H54 (cell line): ENCODE measurements at places on chromosomes 7 and 10.

GRCh38 chr7:54961391-54961790 lies 57.4 kb upstream of the EGFR start:
- DNase-seq, result no peak

DNA sequence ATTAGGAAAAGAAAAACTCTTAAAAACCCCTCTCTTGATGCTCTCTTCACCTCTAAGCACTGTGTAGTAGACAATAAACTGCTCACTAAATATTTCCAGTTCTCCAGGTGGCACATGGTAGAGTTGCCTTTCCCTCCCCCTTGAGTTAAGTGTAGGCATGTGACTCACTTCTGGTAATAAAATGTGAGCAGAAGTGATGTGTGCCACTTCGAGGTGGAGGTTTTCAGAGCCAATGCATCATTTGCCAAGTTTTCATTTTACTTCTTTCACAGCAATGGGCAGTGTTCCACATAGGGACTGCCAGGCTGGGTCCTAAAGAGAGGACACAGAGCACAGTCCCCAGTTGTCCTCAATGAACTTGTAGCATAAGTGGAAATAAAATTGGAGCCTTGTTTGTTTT lies 131.6 kb upstream of the NPY start:
- DNase-seq, result no peak

- no peak for DNase-seq
Measured at GRCh38 chr10:97590082-97590747, 694 bp downstream of the C10orf62 start.

GRCh38 chr7:135672560-135673359 lies 10.4 kb downstream of the STMP1 start:
- DNase-seq, result no peak

- DNase-seq, result no peak
Measured at GRCh38 chr7:140364819-140365218, 33.5 kb downstream of the SLC37A3 start.

DNA sequence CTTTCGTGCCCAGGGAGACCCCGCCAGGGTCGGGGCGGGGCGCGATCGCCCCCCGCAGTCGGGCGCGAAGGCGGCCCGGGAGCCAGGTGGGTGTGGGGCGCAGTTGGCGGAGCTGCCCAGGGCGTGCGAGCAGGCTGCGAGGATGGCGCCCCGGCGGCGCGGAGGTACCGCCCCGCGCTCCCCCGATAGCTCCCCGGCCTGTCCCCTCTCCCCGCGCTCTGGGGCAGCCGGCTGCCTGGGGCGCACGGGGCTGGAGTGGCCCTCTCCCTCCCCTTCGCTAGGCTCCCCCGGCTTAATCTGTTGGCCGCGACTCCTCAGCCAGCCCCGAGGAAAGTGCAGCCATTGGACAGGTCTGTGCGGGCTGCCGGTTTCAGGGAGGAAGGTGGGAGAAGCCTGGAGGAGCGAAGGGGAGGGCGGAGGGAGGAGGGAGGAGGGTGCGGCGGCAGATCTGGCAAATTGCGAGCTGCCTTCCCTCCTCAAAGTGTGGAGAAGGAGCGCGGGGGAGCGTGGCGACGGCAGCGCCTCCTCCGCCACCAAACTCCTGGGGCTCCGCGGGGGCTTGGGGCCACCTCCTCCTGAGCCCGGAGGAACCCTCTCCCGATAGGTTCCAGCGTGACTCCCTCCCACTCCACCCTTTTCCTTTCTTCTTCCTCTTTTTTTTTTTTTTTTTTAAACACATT lies 361 bp upstream of the PLXDC2 start:
- peak; percentile 17 for DNase-seq

- no peak for DNase-seq
Measured at GRCh38 chr10:50326757-50327701, 75.7 kb upstream of the ASAH2 start.

GRCh38 chr7:133255486-133255885 lies 2.6 kb downstream of the EXOC4 start:
- DNase-seq, result no peak

DNA sequence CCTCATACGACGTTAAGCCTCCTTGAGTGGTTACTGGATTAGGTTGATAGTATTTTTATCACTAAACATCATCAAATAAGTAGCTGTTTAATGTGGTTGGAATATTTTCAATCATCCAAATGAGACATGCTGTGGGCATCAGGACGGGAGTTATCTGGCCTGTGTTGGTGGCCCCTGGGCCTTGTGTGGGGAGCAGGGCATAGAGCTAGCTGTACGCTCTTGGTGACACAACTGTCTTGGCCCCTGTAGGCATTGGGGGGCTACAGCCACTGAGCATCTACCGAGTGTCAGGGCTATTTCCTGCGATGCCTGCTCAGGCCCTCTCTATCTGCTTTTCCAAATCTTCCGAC lies 28.3 kb downstream of the BAG3 start:
- DNase-seq, result no peak

- no peak for DNase-seq
Measured at GRCh38 chr7:157306846-157307838, 29.7 kb upstream of the DNAJB6 start.

DNA sequence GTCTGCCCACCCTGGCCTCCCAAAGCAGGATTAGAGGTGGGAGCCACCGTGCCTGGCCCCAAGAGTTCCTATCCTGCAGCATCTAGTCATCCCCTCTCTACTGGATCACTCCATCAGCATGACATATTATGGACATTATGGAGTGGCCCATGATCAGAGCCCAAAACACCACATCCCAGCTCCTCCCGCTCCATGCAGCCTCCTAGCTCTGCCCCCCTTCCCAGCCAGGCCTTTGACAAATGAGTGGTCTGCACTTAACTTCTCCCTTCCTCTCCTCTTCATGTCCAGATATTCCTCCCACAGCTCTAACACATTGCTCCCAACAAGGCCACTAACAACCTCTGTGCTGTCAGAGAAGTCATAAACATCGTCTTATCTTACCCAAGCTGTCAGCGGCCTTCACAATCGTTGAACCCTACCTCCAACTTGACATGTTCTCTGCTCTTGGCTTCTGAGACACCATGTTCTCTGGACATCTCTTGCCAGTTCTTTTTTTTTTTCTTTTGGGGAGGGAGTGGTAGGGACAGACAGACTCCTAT lies 187.6 kb downstream of the NSUN6 start:
- DNase-seq, result no peak

GRCh38 chr10:115771755-115772154 lies 501.3 kb downstream of the GFRA1 start:
- no peak for DNase-seq
